ENCODE measurements at places on chromosomes 3 and 15.

DNA sequence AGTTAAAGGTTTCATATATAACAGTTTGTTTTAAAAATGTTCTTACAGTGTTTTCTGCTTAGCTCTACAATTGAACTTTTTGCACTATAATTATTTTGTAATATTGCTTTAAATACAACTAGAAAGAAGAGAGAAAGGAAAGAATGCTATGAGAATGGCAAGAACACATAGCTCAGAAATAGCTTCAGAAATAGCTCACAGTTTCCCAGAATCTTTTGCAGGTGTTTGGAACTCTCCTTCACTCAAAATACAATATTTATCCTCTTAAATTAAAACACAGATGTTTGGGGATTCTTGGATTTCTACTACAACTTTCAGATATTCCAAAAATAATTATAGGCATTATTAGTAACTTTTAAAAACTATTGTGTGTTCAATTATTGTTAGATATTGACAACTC, 658.0 kb upstream of the DPPA4 start:
- DNase-seq: no peak

GRCh38 chr3:13529196-13530112, 19.5 kb upstream of the FBLN2 start:
- DNase-seq: no peak

DNA sequence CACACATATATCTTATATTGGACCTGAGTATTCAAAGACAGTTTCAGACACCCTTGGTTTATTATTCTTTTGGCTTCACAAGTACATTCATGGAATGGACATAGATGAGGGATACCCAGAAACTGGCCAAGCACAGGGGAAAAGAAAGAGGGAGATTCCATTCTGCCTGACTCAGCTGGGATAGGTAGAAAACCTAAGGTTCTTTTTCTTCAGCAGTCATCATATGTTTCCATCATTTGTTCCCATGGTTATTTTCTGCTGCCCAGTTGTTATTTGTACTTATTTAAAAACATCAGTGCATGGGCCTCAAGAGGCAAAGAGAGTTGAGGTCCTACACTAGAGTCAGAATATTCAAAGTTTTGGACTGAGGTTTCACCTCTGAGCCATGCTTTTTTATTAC, 91.8 kb downstream of the FILIP1L start:
- no peak for DNase-seq

GRCh38 chr15:25541228-25541627, 102.4 kb upstream of the UBE3A start:
- no peak for DNase-seq
